Endothelial cell of umbilical vein (primary cell): ENCODE measurements at places on chromosomes 4 and X. TPM values are rescaled to one million over a fixed set of nuclear protein-coding genes. Genes with fewer than 3 reads are reported as not detected.

NEUROG2 gene
- total RNA-seq, result not detected in 2 replicates

SPACA5 gene
- not detected in 2 replicates for total RNA-seq

TKTL1 gene
- total RNA-seq, result not detected in 2 replicates

RASGEF1B gene
- total RNA-seq, result not detected in 2 replicates

PABPC1L2B gene
- total RNA-seq, result not detected in 2 replicates

TMEM154 gene
- total RNA-seq, result 43.6 and 50.0 TPM in 2 replicates

RXFP1 gene
- total RNA-seq, result not detected in 2 replicates

PPP2R2C gene
- total RNA-seq, result 0.09 TPM in 2 replicates

LRIT3 gene
- 0.13 and 0.16 TPM in 2 replicates for total RNA-seq

MAGEB2 gene
- total RNA-seq, result not detected in 2 replicates

CLNK gene
- total RNA-seq, result not detected in 2 replicates

RHOXF2B gene
- not detected in 2 replicates for total RNA-seq

TCEAL6 gene
- not detected in 2 replicates for total RNA-seq

ARR3 gene
- total RNA-seq, result not detected in 2 replicates

DMP1 gene
- not detected in 2 replicates for total RNA-seq

ATP1B4 gene
- total RNA-seq, result not detected in 2 replicates

ARL9 gene
- total RNA-seq, result 0.51 and 1.1 TPM in 2 replicates

SSX2 gene
- total RNA-seq, result not detected in 2 replicates

SPANXN3 gene
- not detected in 2 replicates for total RNA-seq

NPNT gene
- total RNA-seq, result not detected in 2 replicates

TLR3 gene
- 2.5 and 5.2 TPM in 2 replicates for total RNA-seq

HTN1 gene
- total RNA-seq, result not detected in 2 replicates

PHOX2B gene
- not detected in 2 replicates for total RNA-seq

ETDA gene
- not detected in 2 replicates for total RNA-seq

ERCC6L gene
- 6.7 and 7.5 TPM in 2 replicates for total RNA-seq

IGSF1 gene
- not detected in 2 replicates for total RNA-seq

MEPE gene
- not detected in 2 replicates for total RNA-seq

LRP2BP gene
- 0.32 and 0.53 TPM in 2 replicates for total RNA-seq

CDKL2 gene
- 0.55 and 0.99 TPM in 2 replicates for total RNA-seq

DCAF12L1 gene
- total RNA-seq, result 23.2 and 25.7 TPM in 2 replicates

MYOZ2 gene
- total RNA-seq, result 0.13 and 0.60 TPM in 2 replicates
